ENCODE measurements at places on chromosomes 2 and 18.

DNA sequence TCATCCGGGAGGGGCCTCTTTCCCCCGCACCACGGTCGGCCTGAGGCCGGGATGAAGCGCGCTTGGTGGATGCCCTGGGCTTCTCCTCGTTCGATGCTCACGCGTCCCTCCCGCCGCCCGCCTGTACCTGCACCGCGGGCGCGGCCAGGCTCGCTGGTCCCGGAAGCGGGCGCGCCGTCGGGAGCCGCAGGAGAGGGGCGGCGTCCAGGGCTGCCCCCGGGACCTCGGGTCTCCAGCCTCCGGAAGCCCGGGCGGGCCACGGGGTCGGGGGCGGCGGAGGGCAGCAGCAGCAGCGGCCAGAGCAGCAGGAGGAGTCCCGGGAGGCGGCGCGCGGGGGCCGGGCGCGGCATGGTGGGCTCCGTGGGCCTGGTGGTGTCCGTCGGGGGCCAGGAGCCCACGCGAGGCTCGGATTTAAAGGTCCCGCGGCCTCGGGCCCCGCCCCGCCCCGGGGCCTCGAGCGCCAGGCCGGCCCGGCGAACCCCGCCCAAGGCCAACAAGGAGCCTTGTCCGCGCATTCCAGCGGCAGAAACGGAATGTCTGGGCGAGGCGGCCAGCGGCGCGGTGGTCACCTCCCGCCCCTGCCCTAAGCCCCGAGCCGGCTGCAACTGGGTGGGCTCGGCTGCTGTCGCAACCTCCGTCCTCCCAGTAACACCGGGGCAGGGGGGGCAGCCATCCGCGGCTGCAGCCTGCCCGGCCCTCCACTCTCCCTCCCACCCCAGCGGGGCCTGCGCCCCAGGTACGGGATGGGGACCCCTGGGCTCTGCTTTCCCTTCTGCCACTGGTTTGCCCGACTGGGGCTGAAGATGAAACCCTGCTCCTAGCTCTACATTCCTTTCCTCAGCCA, at the start of gene MATN3:
Gene MATN3 (minus strand): TSS at position 387 of the 844 bp plus-strand sequence. CDS start 37 bp downstream, at position 350.
- DNase-seq, result no peak

DNA sequence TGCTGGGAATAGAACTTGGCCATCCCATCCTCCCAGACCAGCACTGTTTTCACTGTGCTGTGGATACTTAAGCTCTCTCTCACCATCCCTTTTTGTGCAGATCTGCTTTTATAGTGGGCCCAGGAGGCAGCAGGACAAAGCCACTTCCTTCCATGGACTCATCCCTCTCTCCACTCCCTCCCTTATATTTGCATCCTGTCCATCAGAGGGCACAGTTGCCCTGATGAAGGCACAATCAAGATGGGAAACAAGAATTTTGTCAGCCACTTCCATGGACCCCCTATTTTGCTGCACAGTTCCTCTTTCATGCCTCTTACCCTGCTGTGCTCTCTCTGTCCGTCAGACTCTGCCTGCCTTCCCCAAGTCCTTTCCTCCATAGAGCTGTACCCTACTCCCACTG, 338.7 kb downstream of the HRH4 start:
- no peak for DNase-seq

GRCh38 chr2:54558188-54559005, 102.3 kb downstream of the SPTBN1 start:
- no peak for DNase-seq

GRCh38 chr2:190343536-190344275, at the start of gene INPP1:
INPP1 (plus strand) TSS chr2:190343589; CDS start chr2:190360103, 16,514 bp downstream.
- DNase-seq, result peak; percentile 94

DNA sequence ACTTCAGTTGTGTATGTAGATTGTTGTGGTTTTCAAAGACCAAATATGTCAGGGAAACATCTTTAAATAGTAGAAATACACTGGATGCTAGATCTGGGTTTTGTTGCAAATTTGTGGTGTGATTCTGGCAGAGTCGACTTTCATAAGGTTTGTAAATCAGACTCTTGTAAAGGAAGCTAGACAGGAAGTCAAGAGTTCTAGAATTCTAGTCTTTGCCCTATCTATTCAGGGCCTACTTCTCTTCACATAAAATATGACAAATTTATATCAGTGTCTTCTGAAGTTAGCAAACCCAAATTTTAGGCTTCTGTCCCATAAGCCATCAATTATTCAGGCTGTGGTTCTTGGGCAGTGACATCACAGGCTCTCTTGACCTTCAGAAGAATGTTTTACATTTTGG, 1579.2 kb upstream of the PIK3C3 start:
- DNase-seq, result no peak

DNA sequence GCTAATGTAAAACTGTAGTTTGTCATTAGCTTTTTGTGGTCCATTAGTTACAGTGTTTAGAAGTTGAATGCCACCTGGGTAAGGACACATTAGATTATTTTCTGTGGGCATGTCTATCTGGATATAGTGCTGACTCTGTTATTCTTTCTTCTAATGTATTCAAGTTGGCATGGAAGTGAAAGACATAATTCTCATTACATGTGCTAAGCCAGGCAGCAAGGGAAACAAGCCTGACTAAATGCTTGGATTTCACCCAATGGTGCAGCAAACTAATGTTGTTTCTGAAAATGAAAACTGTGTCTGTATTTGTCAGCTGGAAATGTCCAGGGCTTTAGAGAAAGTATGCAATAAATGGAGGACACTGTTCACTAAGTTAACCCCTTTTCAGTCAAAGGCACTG, 100.7 kb downstream of the NUP35 start:
- DNase-seq, result no peak

DNA sequence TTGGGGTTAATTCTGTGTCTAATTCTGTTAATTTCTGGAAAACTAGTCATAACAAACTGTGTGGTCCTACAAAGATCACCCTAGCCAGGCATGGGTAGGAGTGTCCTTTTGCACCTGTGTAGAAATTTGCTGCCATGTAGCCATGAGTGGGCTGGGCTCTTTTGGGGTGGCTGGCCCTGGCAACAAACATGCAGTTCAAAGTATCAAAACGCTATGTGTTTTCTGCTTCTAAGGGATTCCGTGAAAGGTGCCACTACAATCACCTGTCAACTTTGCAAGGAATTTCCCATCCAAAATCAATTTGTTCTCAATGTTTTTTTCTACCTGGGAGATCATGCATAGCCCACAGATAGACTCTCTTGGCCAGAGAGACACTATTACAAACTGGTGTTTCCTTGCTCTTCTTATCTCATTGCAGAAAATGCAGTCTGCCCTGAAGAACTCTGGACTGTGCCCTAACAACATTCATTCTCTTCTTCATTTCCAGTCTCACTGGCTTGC, 537.7 kb upstream of the ID2 start:
- DNase-seq, result no peak

- DNase-seq, result no peak
These were observed 154.8 kb downstream of the MBP start for GRCh38 chr18:76977684-76978232.

- no peak for DNase-seq
These were observed 15.6 kb upstream of the STRN start for GRCh38 chr2:36981911-36982310.

GRCh38 chr2:20838016-20838415, 15.1 kb upstream of the LDAH start:
- no peak for DNase-seq
